Dermis lymphatic vessel endothelial cell (primary cell): ENCODE measurements at places on chromosomes 16 and 17. TPM values are rescaled to one million over a fixed set of nuclear protein-coding genes. Genes with fewer than 3 reads are reported as not detected.

Gene CARD14
- 0.22 and 0.52 TPM in 2 replicates for total RNA-seq

Gene CMTM1
- 1.8 and 2.1 TPM in 2 replicates for total RNA-seq

Gene IL21R
- 0.09 and 0.22 TPM in 2 replicates for total RNA-seq

Gene NPIPB13
- total RNA-seq, result 0.43 and 2.0 TPM in 2 replicates

Gene USP43
- under 0.01 and 0.09 TPM in 2 replicates for total RNA-seq

Gene OR1F1
- total RNA-seq, result not detected in 2 replicates

Gene TNFSF13
- total RNA-seq, result 0.22 and 0.34 TPM in 2 replicates

Gene C17orf113
- 0.22 and 0.26 TPM in 2 replicates for total RNA-seq

Gene STH
- total RNA-seq, result not detected in 2 replicates

Gene NPIPB9
- total RNA-seq, result 0.87 and 1.7 TPM in 2 replicates

Gene ZNF689
- 4.0 and 4.5 TPM in 2 replicates for total RNA-seq

Gene USP10
- total RNA-seq, result 34.9 and 37.1 TPM in 2 replicates

Gene PTX4
- total RNA-seq, result 0.11 and 0.17 TPM in 2 replicates

Gene KRT25
- not detected in 2 replicates for total RNA-seq

Gene SULT1A4
- 4.7 and 14.3 TPM in 2 replicates for total RNA-seq

Gene GNAO1
- total RNA-seq, result not detected in 2 replicates

Gene RGS11
- total RNA-seq, result under 0.01 and 0.33 TPM in 2 replicates

Gene ZFP90
- 12.6 and 19.6 TPM in 2 replicates for total RNA-seq

Gene CYB5B
- total RNA-seq, result 58.4 and 63.0 TPM in 2 replicates

Gene GDPD3
- total RNA-seq, result 0.86 and 1.2 TPM in 2 replicates

Gene NATD1
- total RNA-seq, result 2.6 TPM in 2 replicates

Gene GRAP
- 170 and 224 TPM in 2 replicates for total RNA-seq

Gene RHBDL1
- 0.17 TPM in 1 of 2 replicates, not detected in the other for total RNA-seq

Gene RASL10B
- total RNA-seq, result 0.11 and 0.26 TPM in 2 replicates

Gene ICAM2
- total RNA-seq, result 99.0 and 162 TPM in 2 replicates

Gene KRT31
- not detected in 2 replicates for total RNA-seq

Gene AMFR
- 283 and 317 TPM in 2 replicates for total RNA-seq

Gene ERCC4
- 6.1 and 6.8 TPM in 2 replicates for total RNA-seq

Gene SPN
- total RNA-seq, result not detected in 2 replicates

Gene C17orf107
- total RNA-seq, result 0.77 and 1.1 TPM in 2 replicates

Gene PHOSPHO1
- total RNA-seq, result 0.09 TPM in 1 of 2 replicates, not detected in the other

Gene SEC14L5
- total RNA-seq, result under 0.01 and 0.11 TPM in 2 replicates

Gene ZNF688
- total RNA-seq, result 5.8 and 9.4 TPM in 2 replicates

Gene KRT20
- not detected in 2 replicates for total RNA-seq

Gene TMC8
- total RNA-seq, result 0.17 and 0.33 TPM in 2 replicates

Gene UNC13D
- 2.5 and 7.9 TPM in 2 replicates for total RNA-seq

Gene MYL4
- 0.86 and 0.87 TPM in 2 replicates for total RNA-seq

Gene MRPS34
- 51.1 and 58.0 TPM in 2 replicates for total RNA-seq

Gene BAHCC1
- total RNA-seq, result 2.3 and 2.7 TPM in 2 replicates

Gene HBQ1
- 0.17 and 0.33 TPM in 2 replicates for total RNA-seq

Gene PLEKHM1
- total RNA-seq, result 16.2 and 20.0 TPM in 2 replicates

Gene NRN1L
- 0.22 TPM in 1 of 2 replicates, not detected in the other for total RNA-seq

Gene MEIOC
- total RNA-seq, result not detected in 2 replicates

Gene RNF222
- total RNA-seq, result not detected in 2 replicates

Gene CA10
- not detected in 2 replicates for total RNA-seq

Gene SLC2A4
- total RNA-seq, result 0.69 and 1.6 TPM in 2 replicates

Gene KIAA0753
- total RNA-seq, result 6.4 and 10.1 TPM in 2 replicates

Gene RAB37
- 0.22 and 0.26 TPM in 2 replicates for total RNA-seq

Gene ASPA
- total RNA-seq, result not detected in 2 replicates

Gene HSPB9
- total RNA-seq, result under 0.01 TPM in 1 of 2 replicates, not detected in the other

Gene ANKFN1
- total RNA-seq, result not detected in 2 replicates

Gene DPEP1
- 0.22 and 0.34 TPM in 2 replicates for total RNA-seq

Gene HBA2
- not detected in 2 replicates for total RNA-seq

Gene HOXB9
- under 0.01 and 0.43 TPM in 2 replicates for total RNA-seq

Gene CYB561
- total RNA-seq, result 5.9 and 12.6 TPM in 2 replicates
